ENCODE measurements at places on chromosomes 5 and 9.

DNA sequence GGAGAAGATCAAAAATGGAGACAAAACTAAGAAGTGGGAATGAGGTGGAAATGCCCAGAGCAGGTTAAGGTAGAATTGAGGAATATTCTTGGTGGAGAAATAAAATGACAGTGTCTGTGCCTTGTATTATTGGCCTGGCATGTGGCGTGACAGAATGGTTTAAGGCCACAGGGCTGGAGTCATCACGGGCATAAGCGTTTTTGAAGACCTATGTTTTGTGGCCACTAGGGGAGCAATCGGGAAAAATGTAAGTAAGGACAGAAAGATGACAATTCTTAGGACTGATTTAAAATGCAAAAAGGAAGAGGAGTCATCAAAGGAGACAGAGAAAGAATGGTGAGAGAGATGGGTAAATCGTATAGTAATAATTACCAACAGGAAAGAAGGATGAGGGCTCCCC lies 72.2 kb upstream of the EPB41L4A start:
- no peak for DNase-seq

DNA sequence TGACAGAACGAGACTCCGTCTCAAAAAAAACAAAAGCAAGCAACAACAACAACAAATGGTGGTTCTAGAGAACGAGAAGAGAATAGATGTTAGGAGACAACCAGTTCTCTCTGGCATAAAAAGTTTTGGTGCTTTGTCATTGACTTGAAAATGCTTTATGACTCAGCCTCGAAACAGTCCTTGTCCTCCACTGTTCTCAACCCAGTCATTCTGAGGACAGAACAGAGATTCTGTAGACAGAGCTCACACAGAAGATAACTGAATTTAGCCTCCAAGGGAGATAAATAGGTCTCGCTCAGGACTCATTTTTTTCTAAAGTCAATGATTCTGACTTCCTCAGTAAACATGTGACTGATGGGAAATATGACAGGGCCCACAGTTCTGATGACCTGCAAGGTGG lies 76.0 kb upstream of the FSTL4 start:
- no peak for DNase-seq

DNA sequence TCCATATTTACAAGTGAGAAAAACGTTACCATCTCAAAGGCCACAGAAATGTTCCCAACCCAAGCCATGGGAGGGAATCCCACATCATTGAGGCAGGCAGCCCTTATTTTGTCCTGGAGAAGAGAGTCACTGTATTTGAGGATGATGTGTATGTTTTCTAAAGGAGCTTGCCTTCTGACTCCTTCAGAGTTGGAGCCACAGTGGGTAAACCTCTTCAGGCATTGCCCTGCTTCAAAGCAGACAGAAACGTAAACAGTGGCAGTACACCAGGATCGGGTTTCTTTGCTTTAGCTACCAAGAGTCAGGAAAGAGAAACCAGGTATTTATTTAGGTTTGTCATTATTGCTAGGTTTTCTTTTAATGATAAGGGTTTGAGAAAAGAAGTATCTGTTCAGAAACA lies 45.7 kb downstream of the MUSK start:
- no peak for DNase-seq

GRCh38 chr5:115274584-115274983 lies 11.9 kb upstream of the PGGT1B start:
- DNase-seq: no peak

DNA sequence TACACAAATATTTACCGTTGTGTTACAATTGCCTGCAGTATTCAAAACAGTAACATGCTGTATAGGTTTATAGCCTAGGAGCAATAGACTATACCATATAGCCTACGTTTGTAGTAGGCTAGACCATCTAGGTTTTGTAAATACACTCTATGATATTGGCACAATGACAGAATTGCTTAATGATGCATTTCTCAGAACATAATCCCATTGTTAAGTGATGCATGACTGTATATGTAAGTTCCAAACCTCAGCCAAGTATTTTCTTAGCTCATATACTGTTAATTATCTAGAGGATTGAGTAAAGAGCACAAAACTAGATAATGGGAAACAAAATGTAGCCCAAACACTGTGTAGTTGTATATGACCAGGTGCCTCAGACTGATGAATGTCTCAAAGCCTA lies 220.1 kb downstream of the ANXA1 start:
- DNase-seq: no peak

DNA sequence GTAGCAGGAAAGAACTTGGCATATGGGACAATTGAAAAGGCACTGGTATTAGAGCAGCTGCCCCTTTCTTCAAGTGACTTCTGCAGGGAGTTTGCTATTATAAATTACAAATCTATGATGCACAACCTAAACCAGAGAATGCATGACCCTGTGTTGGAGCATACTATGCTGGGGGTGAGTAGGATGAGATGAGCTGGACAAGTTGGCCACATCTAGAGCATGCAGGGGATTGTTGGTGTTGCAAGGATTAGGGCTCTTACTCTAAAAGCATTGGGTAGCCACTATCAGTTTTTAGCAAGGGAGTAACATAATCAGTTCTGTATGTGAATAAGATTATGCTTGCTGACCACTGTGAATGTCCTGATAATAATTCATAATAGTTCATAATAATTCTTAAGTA lies 186.7 kb downstream of the KIAA0825 start:
- DNase-seq: no peak

GRCh38 chr9:106321394-106322180 lies 541.4 kb upstream of the ZNF462 start:
- DNase-seq: no peak

DNA sequence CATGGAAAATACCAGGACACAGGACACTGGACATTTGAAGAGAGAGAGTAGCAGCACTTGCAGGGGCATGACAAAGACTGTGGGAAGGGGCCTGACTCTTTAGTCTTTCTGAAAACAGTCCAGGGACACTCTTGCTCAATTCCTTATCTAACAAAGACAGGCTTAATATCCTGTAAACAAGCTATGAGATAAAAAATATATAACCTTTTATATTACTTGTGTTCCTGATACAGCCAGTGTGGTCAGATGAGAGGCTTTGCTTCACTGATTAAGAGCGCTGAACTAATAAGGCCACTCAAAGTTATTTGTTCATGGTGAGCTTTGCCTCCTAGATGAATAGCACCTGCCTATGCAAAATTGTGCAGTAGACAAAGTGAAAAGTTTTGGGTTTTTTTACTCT lies 518.7 kb downstream of the LRRC70 start:
- DNase-seq: no peak

DNA sequence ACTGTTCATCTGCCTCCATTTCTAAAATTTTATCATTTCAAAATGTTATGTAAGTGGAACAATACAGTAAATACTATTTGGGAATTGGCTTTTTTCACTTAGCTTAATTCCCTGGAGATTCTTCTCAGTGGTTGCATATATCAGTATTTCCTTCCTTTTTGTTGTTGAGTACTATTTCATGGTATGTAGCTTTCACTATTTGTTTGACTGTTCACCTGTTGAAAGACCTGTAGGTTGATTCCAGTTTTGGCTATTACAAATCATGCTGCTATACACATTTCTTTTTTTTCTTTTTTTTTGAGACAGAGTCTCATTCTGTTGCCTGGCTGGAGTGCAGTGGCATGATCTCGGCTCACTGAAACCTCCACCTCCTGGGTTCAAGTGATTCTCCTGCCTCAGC lies 33.0 kb upstream of the PWWP2A start:
- DNase-seq: no peak

DNA sequence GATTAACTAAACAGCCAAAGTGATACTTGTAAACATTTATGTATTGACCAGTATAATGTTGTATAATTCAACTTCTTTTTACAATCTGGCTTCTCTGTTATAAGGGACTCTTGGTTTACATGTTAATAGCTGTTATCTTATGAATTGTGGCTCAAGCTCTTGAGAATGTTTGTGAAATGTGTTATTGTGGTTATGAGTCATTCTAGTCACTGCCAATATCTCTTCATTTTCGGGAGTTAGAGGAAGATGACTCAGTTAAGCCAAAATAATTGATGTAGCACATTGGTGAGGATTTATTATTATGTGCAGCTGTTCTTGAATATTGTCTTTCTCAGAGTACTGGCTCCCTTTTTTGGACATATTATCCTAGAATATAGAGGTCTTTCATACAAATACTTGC lies 655.2 kb upstream of the RIOK2 start:
- peak; percentile 39 for DNase-seq

DNA sequence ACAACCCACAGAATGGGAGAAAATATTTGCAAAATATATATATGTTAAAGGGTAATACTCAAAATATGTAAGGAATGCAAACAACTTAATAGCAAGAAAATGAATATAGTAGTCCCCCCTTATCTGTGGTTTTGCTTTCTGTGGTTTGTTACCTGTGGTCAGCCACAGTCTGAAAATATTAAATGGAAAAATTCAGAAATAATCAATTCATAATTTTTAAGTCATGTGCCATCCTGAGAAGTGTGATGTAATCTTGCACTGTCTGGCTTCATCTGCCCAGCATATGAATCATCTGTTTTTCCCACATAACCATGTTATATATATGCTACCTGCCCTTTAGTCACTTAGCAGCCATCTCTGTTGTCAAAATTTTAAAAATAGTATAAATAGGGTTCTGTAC lies 11.7 kb downstream of the CER1 start:
- DNase-seq: no peak

GRCh38 chr5:143955141-143955540 lies 143.2 kb downstream of the HMHB1 start:
- no peak for DNase-seq

DNA sequence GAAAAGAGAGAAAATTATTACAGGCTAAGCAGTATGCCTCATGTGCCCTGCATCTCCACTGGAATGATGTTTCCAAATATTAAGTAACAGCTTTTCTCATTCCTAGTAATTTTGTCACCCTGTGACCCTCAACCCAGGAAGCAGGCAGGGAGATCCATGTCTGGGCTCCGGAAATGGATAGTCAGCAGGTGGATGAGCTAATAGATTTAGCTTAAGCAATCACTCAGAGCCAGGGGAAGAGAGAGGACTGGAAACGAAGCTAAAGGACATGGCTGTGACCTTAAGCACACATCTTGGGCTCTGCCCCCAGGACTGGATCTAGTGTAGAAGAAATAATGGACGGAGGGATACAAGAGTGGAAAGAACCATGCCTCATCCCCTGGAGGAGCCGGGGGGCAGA lies 89.5 kb downstream of the ARSB start:
- no peak for DNase-seq

DNA sequence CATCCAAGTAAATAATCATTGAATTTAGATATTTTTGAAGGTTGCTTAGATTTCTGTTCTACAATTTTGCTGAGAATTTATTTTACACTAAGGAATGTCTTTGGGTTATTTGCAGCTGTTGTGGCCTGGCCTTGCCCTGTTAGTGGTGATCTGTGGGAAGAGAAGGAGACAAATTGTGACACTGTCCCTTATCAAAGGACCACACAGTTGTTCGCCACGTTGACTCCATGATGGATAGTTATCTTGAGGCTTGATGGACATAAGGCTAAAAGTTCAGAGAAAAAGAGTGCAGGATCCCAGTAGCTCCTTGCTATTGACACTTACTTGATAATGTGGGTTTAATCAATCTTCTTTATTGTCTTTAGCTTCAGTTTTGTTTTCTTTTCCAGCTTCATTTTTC lies 186.6 kb upstream of the MEF2C start:
- no peak for DNase-seq

GRCh38 chr9:110049699-110050450 lies 158.1 kb downstream of the C9orf152 start:
- DNase-seq: peak; percentile 15

- no peak for DNase-seq
These were observed 51.7 kb downstream of the DAB2IP start for GRCh38 chr9:121703014-121703734.

DNA sequence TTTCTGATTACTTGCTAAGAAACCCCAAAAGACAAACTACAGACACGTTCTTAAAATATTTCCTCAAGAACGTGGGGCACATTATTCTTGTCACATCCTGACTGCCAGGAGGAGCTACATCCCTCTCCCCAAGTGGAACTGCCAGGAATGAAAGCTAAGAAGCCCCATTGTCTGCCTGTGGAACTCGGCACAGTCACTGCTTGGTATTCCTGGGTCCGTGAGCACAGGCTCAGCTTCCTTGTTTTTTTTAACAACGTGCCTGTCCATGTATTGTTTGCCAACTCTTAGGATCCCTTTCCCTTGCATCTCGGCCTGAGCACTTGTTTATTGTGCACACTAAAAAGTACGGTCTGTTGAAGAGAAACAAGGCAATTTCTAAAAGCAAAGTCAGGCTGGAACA lies 47.0 kb upstream of the SELENOP start:
- DNase-seq: no peak

DNA sequence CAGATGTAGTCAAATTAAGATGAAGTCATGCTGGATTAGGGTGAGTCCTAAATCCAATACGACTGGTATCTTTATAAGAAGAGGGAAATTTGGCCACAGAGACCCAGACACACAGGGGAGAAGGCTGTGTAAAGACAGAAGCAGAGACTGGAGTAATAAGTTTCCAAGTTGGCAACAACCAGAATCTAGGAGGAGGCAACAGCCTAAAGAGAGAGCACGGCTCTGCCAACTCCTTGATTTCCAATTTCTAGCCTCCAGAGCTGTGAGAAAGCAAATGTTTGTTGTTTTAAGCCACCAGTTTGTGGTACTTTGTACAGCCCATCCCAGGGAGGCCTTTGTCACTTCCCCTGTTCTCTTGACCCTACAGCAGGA lies 74.4 kb downstream of the ATG10 start:
- no peak for DNase-seq

- no peak for DNase-seq
These were observed 99.4 kb downstream of the TMEM215 start for GRCh38 chr9:32882705-32883104.

- no peak for DNase-seq
These were observed 30.1 kb downstream of the NIPSNAP3B start for GRCh38 chr9:104794070-104794469.

DNA sequence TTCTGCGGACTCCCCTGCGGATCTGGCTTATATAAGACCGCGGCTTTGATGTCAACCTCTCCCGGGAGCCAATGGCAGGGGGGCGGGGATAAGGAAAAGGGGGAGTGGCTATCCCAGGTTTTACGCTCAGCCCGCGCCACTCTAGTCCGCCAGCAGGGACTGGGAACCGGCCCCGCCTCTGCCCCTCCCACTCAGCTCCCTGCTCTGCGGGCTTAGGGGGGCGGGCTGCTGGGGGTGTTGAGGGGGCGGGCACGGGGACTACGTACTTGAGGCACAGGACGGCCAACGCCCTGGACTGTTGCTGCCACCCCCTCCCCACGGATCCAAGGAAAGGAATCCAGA lies at the start of gene HAND1:
HAND1 (minus strand) TSS at position 4 of the 342 bp plus-strand sequence. CDS start 219 bp downstream, outside the sequence.
- peak; percentile 67 for DNase-seq

All from AG08396 (cell line).